ENCODE measurements at places on chromosomes 1 and 21.
A peak's percentile ranks its signal among the peaks of the same experiment; 100 is the strongest.

- no peak for DNase-seq
Measured at GRCh38 chr1:210908257-210908656, 225.7 kb downstream of the KCNH1 start.

DNA sequence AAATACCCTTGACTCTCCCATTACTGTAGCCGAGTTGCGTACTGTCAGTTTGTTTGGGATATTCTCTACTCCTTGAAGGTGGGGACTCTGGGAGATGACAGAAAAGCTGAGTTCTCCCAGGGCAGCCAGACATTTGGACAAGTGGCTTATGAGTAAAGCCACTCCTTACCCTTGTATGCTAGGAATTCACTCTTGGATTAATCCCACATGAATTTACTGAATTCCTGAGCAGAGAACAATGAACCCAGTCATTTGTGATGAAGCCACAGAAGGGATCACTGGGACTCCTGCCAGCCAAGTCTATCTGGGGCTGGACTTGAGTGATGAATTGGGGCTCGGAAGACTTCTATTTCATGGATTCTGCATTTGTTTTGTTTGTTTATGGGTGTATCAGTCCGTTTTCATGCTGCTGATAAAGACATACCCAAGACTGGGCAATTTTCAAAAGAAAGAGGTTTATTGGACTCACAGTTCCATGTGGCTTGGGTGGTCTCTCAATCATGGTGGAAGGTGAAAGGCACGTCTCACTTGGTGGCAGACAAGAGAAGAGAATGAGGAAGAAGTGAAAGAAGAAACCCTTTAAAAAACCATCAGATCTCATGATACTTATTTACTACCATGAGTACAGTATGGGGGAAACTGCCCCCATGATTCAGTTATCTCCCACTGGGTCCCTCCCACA, 25.1 kb downstream of the C1orf116 start:
- no peak for DNase-seq

DNA sequence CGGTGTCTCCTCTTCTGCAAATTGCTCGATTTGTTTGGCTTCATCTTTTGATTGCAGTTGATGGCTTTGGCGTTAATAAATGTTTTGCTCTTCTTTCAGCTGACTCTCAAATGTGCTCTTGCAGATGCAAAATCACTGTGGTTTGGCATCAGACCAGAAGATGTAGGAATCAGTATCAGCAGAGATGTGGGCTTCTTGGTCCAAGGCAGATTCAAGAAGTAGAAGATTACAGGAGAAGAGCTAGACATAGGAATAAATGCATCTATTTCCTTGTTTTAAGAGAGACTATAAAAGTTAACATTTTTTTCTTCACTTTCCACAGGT, 59.8 kb upstream of the BACH1 start:
- DNase-seq = no peak

- DNase-seq = peak; percentile 74
Measured at GRCh38 chr1:212959266-212960220, 9.2 kb downstream of the VASH2 start.

DNA sequence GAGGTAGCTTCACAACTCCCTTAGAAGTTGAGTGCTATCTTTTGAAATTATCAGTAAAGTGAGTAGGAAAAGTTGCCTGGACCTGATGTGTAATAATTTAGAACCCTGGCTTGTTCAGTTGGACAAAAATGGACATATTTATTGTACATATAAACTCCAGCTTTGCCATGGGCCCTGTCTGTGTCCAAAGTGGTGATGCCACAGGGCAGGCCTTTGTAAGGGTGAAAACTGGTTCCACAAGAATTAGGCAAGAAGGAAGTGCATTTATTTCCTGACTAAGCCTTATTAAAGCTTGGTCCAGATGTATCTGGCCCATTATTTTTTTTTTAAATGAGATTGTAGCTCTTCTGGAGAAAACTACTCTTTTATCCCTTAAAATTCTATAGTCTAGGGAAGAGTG, 47.9 kb downstream of the MACO1 start:
- no peak for DNase-seq

DNA sequence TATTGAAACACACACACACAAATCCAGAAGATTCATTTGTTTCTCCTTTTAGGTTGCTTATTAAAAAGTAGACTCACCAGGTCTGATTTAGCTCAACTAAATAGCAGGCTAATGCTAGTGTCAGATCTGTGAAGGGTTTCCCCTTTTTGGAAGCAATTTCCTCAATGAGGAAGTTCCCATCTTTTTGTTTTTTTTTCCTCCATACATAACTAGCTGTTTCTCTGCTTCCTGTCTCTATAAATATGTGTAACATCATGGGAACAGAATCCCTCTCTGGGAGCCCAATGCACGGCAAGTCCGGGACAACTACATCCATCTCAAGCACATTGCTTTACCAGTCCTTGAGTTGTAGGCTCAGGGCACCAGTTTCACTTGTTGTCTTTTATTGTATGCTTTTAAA, 1421.1 kb downstream of the PLA2G4A start:
- DNase-seq = no peak

DNA sequence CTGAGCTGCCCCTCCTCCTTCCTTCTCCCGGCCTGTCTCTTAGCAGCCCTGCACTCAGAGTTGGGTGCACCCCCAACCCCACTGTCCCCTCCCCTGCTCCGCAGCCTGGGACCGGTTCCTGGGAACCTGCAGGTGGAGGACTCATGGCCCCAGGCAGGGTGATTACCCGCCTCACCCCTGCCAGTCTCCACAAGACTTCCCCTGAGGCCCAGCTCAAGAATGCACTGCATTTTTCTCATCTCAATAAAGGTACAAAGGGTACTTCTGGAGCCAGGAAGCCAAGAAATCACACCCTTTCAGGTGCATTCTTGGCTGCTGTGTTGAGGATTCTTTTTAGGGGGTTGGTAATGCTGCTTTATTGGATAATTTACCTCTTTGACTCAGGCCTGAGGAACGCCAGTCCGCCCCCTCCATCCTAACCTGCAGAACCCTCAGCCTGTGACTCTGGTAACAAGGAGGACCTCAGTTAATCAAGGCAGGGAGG, 126.3 kb upstream of the TMPRSS2 start:
- DNase-seq = no peak

DNA sequence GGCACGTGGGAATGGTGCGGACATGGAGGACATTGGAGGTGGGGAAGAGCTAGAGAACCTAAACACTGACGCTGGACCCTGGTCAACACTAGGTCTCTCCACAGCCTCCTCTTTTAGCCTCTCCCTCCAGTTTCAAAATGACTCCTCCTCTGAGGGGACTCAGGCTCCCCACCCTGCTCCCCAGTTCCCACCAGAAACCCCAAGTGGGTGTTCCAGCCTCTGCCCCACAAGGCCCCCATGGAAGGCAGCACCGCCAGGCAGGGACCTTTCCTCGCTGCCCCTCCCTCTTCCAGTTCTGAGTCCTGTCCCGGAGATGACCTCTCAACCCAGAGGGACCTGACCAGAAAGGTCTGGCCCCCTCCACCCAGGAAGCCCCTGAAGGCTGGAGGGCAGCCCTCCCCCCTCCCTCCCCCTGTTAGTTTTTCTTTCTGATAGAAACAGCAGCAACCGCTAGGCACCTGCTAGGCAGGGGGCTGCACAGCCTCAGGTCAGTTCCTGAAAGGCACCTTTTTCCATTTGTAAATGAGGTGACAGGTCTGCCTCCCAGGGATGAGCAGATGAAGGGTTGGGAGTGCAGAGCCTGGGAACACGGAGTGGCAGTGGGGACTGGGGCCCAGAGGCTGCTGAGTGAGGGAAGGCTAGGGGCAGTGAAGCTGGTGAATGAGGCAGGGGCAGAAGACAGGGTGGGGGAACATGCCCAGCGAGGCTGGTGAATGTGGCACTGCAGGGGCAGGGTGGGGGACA, 9.3 kb upstream of the ITGB2 start:
- DNase-seq = no peak

DNA sequence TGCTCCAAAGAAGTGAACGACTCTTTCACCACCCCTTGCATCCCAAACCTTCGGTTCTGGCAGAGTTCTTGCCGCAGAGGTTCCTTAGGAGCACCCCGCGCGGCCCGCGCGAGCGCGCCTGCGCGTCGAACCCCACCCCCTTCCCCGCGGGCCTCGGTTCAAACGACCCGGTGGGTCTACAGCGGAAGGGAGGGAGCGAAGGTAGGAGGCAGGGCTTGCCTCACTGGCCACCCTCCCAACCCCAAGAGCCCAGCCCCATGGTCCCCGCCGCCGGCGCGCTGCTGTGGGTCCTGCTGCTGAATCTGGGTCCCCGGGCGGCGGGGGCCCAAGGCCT, at the start of gene C1orf56:
Gene C1orf56 (plus strand): TSS at position 161 of the 334 bp plus-strand sequence. CDS start 97 bp downstream, at position 258.
- DNase-seq = peak; percentile 78

- DNase-seq = no peak
Measured at GRCh38 chr1:86394416-86394815, 1.7 kb downstream of the ODF2L start.

All from GM12892 (cell line).